ENCODE measurements at places on chromosomes 11 and 22. TPM values are rescaled to one million over a fixed set of nuclear protein-coding genes. Genes with fewer than 3 reads are reported as not detected.

The ADAMTS8 gene
- total RNA-seq: 0.62 TPM

The TRIM68 gene
- 8.3 TPM for total RNA-seq

The MACROD1 gene
- 14.8 TPM for total RNA-seq

The OR1S2 gene
- total RNA-seq: not detected

The P2RY6 gene
- 14.0 TPM for total RNA-seq

The C1QTNF5 gene
- not detected for total RNA-seq

The LTO1 gene
- 38.6 TPM for total RNA-seq

The MPEG1 gene
- total RNA-seq: not detected

The DSCAML1 gene
- total RNA-seq: 0.15 TPM

The OR8G1 gene
- not detected for total RNA-seq

The VSIG2 gene
- total RNA-seq: not detected

The OR52A1 gene
- not detected for total RNA-seq

The TMEM45B gene
- total RNA-seq: 0.13 TPM

The APOL2 gene
- total RNA-seq: 37.3 TPM

The NXPE2 gene
- total RNA-seq: not detected

The BTG4 gene
- total RNA-seq: 0.18 TPM

The JAML gene
- not detected for total RNA-seq

The SERPING1 gene
- total RNA-seq: 0.78 TPM

The MLC1 gene
- 0.05 TPM for total RNA-seq

The SLC43A1 gene
- 3.2 TPM for total RNA-seq

The C22orf31 gene
- total RNA-seq: not detected

The MIOX gene
- not detected for total RNA-seq

The MYO7A gene
- 1.2 TPM for total RNA-seq

The B3GAT3 gene
- 41.3 TPM for total RNA-seq

The DGAT2 gene
- 1.5 TPM for total RNA-seq
